B cell (primary cell): ENCODE measurements at places on chromosomes 2 and 18.

DNA sequence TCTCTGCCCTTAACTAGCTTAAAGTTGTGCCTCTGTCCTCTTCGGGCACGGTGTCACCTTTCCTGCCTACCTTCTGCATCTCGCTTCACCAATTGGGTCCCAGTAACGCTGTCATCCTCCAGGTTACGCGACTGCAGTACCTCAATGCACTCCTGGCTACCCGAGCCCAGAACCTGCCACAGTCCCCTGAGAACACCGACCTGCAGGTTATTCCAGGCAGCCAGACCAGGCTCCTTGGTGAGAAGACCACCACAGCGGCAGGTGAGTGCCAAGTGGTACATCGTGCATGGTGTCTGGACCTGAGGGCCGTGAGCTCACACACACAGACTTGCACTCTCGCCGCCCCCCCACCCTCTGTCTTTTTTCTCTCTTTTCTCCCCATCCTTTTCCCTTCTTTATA is 12.8 kb downstream of the CNNM3 start:
- no peak for DNase-seq

GRCh38 chr18:5237083-5237722 is 40.1 kb upstream of the AKAIN1 start:
- DNase-seq, result no peak

DNA sequence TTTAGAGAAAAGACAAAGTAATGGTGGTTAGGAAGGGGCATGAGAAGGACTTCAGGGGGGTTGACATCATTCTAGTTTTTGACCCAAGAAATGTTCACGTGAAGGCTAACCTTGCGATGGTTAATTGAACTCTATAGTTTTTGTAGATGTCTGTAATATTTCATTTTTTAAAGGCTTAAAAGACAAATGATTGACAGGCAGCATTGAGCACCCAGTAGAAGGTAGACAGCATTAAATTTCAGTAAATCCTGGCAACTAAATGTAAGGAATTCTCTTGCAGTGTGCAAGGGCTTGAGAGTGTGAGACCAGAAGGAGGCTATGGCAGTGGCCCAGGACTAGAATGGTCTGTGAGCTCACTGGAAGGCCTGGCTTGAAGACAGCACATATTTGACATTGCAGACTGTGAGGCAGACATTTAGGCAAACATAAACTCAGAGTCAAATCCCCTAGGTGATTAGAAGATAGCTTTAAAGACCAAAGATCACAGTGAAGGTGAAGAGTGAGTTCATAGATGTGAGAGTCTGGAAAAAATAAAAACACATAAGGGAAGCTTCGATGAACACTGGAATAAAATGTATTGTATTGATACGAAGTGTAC is 100.1 kb upstream of the MAP4K4 start:
- no peak for DNase-seq

GRCh38 chr18:22277758-22278157 is 108.4 kb downstream of the GATA6 start:
- no peak for DNase-seq

- DNase-seq, result no peak
These were observed 880.4 kb downstream of the TRIB2 start for GRCh38 chr2:13597176-13597575.

DNA sequence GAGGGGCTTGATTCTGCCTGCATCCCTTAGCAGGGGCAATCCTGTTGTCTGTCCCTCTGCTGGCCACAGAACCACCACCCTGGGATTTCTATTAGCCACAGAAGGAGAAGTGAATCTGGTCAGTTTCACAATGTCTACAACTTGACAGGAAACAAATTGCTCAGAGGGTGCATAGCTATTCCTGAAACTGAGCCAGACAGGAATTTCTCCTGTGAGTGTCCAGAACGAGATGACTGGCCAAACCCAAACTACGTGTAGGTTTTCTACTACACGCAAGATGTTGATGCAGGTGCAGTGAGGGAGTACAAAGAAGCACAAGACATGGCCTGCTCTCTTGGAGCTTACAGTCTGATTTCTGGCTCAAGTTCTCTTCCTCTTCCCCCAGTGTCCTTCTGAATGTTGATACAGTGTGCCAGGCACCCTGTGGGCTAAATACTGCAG is 201.9 kb downstream of the CLIP4 start:
- peak; percentile 7 for DNase-seq

GRCh38 chr2:32357318-32358110 is 691 bp downstream of the BIRC6 start:
- no peak for DNase-seq

- DNase-seq, result no peak
These were observed 110.1 kb downstream of the GALNT1 start for GRCh38 chr18:35691625-35692024.

GRCh38 chr18:31420032-31420431 is 27.5 kb upstream of the DSG3 start:
- no peak for DNase-seq

GRCh38 chr2:163351143-163351542 is 384.7 kb downstream of the FIGN start:
- no peak for DNase-seq

DNA sequence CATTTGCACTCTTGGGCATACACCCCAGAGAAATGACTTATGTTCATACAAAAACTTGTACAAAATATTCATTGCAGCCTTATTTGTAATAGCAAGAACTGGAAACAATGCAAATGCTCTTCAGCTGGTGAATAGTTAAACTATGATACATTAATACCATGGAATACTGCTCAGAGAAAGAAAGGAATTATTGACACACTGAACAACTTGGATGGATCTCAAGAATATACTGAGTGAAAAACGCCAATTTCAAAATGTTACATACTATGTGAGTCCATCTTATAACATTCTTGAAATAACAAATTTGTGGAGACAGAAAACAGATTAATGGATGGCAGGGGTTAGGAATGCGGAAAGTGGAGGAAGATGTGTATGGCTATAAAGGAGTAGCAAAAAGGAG is 17.2 kb downstream of the LNPK start:
- no peak for DNase-seq

DNA sequence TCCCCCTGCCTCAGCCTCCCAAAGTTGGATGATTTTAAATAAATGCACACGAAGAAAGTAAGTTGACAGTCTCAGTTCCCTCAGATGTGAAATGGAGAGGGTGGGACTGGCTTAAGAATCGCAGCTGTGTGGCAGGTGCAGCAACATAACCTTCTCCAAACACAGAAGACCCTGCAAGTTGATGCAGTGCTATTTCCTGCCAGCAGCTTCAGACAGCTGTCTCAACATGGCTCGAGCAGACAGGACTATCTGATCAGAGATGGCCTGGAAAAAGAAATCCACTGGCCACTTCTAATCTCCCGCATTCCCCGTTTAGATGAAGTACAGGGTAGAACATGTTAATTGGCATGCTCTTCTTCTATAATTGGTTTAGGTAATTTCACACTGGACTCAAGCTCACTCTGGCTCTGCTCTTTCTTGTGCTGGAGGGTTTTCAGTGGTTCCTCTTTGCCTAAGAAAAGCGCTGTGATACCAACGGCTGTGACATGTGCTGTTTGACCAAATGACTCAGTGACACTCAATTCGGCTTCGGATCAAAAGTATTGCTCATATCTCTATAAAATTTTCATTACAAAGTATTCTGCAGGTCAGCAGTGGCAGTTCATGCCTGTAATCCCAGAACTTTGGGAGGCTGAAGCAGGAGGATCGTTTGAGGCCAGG is 40.2 kb downstream of the MYOM1 start:
- peak; percentile 58 for DNase-seq

GRCh38 chr2:29147963-29148362 is 32.7 kb downstream of the CLIP4 start:
- no peak for DNase-seq

DNA sequence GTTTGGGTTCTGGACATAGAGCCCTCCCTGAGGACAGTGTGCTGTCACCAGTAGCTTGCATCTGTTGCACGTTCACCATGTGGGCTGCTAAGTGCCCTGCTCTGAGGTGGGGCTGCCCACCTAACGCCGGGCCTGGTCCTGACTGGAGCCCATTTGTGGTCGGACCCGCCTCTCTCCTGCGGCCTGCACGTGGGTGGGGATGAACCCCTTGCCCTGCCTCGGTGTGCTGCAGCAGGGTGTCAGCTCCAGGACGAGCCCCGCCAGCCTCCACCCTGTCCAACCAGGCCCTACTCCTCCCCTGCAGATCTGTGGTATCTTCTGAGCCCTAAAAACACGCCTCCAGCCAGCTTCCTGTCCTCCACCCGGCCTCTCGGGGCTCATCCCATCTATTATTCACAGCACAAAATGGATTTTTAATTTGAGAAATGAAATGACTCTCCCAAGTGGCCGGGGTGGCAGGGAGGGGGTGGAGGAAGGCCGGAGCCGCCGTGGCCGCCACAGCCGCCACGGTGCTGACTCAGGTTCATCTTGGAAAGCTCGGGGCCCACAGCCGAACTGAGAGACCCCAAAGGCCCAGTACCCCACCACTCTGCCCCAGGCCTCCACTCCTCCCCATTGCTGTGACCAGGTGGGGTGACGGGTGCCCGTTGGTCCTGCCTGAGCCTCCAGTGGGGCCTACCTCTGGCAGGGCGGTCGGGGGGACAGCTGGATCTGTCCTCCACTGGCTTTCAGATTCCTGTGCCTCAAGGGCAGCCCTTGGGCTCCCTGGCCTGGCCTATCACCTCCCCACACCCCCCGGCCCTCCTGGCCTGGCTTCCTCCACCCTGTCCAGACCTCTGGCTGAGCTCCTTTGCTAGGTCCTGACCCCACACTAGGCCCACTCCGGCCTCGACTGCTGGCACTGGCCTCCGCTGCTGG is 2.8 kb upstream of the ECEL1 start:
- no peak for DNase-seq

GRCh38 chr2:43355399-43355798 is 129.0 kb upstream of the ZFP36L2 start:
- no peak for DNase-seq

- no peak for DNase-seq
These were observed 486.0 kb downstream of the RNF144A start for GRCh38 chr2:7403092-7403775.

GRCh38 chr2:989781-990467 is 39.3 kb downstream of the SNTG2 start:
- no peak for DNase-seq

- DNase-seq, result peak; percentile 17
These were observed 2.2 kb downstream of the INO80D start for GRCh38 chr2:206083602-206084438.

DNA sequence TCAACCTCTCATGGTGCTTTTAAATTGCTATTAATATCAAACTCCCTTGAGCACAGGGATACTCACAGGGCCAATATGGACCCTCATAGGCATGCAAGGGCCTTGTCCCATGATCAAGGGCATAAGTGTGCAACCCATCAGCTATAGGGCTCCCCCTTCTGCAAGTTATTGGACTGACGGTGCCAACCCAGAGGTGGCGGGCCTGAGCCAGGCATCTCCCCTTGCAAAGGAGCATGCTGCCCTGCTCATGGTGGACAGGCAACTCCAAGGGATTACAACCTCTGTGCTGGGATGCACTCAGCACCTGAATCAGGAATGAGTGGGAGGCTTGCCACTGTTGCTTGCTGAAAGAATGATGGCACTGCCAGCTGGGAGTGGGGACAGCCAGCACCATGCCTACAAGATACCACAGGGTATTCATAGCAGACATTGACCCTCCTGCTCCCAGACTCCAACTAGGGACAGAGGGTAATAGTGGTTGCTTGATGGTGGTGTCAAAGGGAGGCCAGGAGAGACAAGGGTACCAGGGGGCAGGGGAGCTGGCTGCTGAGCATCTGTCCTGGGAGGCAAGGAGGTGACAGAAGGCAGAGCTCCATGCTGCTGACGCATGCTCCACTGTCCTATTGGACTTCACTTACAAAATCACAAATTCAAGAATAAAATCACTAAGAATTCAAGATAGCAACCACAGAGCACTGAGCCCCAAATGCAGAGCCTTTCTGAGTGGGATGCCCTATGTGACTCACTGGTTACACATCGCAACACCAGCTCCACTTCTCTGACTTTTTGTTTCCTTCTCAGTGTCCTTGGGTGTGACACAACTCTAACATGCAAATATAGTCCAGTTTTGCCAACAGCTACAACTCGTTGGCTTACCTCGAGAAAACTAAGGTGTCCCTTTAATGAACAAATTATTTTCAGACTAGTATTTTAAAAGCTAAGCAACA is 157.1 kb upstream of the CCDC150 start:
- DNase-seq, result no peak

DNA sequence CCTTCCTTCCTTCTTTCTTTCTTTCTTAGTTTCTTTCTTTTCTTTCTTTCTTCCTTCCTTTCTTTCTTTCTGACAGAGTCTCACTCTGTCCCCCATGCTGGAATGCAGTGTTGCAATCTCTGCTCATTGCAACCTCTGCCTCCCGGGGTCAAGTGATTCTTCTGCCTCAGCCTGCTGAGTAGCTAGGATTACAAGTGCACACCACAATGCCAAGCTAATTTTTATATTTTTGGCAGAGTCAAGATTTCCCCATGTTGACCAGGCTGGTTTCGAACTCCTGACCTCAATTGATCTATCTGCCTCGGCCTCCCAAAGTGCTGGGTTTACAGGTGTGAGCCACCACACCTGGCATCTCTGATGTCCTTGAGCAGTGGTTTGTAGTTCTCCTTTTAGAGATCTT is 48.5 kb downstream of the IL1R2 start:
- DNase-seq, result no peak

DNA sequence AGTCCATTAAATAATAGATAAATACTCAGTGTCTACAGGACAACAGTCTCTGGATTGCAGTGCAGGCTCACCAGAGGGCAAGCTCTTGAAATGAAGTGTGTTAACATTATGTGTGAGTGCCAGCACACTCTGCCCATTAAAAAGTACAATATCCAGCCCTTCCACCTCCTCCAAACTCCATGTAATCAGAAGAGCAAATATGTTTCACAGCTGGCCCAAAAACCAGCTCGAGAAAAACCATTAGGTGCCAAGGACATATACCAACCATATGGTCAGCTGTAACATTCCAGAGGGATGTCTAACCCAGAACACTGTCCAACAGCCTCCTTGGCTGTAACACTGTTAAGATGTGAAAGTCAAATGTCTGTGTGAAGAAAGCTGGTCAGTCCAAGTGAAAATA is 112.2 kb downstream of the ZNF385B start:
- no peak for DNase-seq

DNA sequence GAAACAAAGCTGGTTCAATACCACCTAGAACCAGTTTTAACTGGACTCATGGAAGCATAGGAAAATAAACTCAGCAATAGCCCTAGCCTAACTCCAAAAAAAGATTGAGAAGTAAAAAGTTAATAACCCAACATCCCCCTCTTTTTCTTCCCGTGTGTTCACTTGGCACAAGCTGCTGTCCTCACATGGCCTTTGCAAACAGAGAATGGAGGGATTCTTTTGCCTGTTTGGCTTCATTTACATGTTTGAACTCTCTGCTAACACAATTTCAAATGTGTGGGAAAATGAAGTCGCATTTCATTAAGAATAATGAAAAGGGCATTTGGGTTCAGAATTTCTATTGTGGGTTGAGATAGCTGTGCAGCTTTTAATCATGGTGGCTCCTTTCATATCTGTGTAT is 589.2 kb upstream of the LRRTM1 start:
- DNase-seq, result no peak

- no peak for DNase-seq
These were observed 35.2 kb downstream of the FOSL2 start for GRCh38 chr2:28427741-28428415.

GRCh38 chr2:228268301-228268700 is 86.8 kb upstream of the SPHKAP start:
- no peak for DNase-seq

GRCh38 chr2:65373365-65373918 is 59.0 kb downstream of the SPRED2 start:
- DNase-seq, result no peak

GRCh38 chr2:85772019-85772745 is 18.4 kb downstream of the ATOH8 start:
- no peak for DNase-seq
